ENCODE measurements at places on chromosomes 16 and 17. TPM values are rescaled to one million over a fixed set of nuclear protein-coding genes. Genes with fewer than 3 reads are reported as not detected.

DNA sequence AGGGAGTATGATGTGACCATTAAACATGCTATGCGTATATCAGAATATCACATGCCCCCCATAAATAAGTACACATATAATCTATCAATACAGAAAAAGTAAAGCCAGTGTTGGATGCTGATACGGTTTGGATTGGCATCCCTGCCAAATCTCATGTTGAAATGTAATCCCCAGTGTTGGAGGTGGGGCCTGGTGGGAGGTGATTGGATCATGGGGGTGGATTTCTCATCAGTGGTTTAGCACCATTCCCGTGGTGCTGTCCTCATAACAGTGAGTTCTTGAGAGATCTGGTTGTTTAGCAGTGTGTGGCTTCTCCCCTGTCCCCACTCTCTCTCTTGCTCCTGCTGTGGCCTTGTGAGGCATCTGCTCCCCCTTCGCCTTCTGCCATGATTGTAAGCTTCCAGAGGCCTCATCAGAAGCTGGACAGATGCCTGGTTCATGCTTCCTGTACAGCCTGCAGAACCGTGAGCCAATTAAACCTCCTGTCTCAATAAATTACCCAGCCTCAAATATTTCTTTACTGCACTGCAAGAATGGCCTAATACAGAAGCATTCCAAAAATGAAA is 88.9 kb downstream of the AATF start:
- DNase-seq: no peak

GRCh38 chr16:87723226-87723623 is 42.6 kb downstream of the KLHDC4 start:
- DNase-seq: no peak

DNA sequence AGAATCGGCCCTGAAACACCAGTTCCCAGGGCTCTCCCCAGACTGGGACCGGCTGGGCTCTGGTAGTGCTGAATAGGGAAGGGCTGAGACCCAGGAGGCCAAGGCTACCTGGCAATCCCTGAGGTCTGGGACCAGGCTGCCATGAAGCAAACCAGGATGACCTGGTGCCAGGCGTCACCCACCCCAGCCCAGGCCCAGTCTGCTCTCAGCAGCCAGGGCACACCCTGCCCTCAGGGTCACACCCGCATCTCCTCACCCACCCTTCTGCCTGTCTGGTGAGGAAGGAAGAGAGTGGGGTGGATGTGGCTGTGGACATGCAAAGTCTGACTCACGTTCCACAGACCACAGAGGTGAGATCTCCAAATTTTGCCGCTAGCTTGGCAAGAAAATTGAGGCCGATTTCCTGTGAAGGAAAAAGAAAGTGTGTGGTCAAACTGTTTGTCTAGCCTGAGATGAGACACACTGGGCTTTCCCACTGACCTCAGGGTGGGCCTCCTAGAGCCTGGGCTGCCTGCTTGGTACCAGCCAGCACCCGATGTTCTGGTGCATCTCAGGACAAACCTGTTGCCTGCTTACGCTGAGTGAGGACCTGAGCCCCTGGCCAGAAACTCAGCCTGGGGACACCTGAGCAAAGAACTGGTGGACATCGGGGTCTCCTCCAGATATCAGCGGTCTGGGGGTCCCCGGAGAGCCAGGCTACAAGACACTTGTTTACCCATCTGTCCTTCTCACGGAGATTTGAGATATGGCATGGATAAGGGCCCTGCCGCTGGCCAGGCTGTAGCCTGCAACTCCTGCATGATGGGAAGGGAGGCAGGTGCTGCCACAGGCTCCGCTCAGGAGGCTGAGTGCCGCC is 6.3 kb upstream of the RAB37 start:
- no peak for DNase-seq

The CRHR1 gene
- not detected for total RNA-seq

The RGS9 gene
- total RNA-seq: 4.2 TPM
